ENCODE measurements at places on chromosomes 4 and X.

DNA sequence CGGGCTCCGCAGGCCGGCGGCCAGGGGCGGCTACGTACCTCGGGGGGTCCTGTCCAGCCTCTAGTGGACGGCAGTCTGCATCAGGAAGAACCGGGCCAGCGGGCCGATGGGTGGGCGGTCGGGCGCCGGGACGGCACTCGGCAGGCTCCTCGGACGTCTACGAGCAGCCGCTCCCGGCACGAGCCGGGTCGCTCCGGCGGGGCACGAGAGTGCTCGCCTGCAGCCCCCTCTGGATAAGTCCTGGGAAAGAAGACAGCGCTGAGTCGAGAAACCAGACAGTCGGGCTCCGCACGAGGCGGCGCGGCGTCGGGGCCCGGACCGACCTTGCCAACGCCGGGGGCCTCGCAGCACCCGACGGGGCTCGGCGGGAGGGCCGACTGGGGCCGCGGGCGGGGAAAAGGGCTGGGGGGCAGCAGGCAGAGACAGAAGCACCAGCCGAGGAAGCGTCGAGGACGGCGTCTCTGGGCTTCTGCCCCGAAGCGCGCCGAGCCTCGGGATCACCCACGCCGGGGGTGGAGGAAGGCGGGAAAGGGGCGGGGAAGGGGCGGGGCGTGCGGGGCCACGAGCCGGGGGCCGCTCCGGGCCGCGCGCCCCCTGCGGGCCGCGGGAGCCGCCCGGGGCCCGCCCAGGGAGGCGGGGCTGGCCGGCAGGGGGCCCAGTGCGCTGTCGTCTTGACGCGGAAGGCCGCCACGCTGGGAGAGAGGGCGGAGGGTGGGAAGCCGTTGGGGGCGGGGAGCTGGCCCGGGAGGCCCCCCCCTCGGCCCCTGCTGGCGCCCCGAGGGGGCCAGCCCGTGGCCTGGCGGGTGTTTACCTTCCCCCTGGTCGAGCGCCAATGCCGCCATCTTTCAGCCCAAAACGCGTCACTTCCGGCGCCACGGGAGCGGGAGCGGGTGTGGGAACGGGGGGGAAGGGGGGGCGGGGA lies 1.9 kb downstream of the KLHL15 start:
- DNase-seq = peak; percentile 82

DNA sequence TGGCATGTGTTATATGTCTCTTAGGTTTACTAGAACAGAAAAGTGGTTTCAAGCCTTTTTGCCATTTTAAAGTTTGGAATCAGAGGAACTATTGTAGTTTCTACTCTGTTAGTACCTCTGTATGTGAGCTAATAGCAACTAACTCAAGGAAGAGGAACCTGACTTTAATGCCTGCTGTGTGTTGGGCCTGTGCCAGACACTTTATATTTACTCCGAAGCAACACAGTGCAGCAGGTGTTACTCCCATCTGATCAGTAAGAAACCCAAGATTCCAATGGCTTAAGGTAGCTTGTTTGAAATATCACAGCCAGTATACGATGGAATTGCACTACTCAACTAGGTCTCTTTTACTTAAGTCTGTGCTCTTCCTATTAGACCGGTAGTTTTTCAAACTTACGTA lies 79.2 kb downstream of the USP9X start:
- no peak for DNase-seq

- DNase-seq = no peak
Measured at GRCh38 chrX:10358958-10359357, 202.2 kb downstream of the CLCN4 start.

DNA sequence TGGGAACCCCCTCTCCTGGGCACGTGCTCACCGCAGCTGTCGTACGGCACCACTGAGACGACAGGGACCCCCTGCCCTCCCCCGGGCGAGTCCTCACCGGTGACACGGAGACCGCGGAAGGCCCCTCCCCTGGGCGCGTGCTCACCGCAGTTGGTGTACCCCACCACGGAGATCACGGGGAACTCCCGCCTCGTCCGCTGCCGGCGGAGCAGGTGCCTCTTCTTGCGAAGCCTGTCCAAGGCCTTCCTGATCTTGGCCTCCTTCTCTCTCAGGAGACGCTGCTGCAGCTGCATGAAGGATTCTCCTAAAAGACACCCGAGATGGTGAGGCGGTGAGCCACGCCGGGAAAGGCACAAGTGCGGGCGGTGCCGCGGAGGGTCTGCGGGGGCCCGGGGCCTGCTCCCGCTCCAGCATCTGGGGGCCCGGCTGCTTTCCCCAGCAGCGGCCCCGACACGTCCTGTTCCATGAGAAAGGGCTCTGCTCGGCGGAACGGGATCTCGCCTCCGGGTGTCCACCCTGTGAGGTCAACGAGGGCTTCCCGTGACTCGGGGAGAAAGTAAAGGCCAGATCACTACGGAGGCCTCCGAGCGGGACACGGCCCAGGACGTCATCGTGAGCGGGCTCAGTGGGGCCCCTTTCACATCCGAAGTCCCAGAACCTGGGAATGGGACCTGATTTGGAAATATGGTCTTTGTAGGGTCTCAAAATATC lies 5.8 kb downstream of the GTPBP6 start:
- no peak for DNase-seq

- DNase-seq = no peak
Measured at GRCh38 chr4:3017504-3017903, 54.1 kb downstream of the GRK4 start.

- DNase-seq = no peak
Measured at GRCh38 chrX:11137543-11138139, 26.5 kb downstream of the HCCS start.

- no peak for DNase-seq
Measured at GRCh38 chr4:97670703-97671269, 472.5 kb downstream of the STPG2 start.

GRCh38 chr4:104815665-104816064 lies 321.0 kb upstream of the CXXC4 start:
- no peak for DNase-seq

DNA sequence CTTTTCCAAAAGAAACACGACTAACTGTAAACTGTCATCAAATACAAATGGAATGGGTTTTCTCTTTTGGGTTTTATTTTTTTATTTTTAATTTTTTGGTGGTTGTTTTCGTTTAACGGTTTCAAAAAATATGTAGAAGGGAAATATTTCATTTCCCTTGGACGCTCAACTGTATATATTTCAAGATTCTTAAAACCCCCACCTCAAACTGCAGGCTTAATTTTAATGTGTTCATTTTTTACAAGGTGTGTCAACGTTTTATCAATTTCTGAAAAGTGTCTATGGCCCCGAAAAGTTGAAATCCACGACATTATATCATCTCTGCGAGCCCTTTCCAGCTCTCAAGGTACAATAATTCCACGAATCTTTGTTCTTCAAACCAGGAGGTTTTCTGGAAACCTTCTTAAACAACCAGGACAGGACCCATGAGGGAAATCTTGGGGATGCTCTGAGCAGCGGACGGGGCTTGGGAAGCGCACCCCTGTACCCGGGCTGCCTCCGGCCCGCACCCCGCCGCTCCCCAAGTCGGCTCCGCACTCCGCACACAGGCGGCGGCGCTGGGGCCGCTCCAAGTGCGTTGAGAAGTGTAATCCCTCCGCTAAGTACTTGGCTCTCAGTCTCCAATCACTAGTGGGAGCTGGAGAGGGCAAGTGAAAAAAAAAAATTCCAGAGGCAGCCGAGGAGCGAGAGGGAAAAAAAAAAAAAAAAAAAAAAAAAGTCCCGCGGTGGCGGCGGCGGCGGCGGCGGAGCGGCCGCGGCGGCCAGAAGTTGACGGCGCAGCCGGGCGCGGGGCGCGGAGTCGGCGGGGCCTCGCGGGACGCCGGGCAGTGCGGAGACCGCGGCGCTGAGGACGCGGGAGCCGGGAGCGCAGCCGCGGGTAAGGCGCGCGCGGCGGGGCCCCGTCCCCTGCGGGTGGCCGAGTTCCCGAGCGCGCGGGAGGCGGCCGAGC lies at the start of gene BMPR1B:
BMPR1B (plus strand) TSS at position 764 of the 949 bp plus-strand sequence. CDS start 346,470 bp downstream, outside the sequence.
- DNase-seq = no peak

DNA sequence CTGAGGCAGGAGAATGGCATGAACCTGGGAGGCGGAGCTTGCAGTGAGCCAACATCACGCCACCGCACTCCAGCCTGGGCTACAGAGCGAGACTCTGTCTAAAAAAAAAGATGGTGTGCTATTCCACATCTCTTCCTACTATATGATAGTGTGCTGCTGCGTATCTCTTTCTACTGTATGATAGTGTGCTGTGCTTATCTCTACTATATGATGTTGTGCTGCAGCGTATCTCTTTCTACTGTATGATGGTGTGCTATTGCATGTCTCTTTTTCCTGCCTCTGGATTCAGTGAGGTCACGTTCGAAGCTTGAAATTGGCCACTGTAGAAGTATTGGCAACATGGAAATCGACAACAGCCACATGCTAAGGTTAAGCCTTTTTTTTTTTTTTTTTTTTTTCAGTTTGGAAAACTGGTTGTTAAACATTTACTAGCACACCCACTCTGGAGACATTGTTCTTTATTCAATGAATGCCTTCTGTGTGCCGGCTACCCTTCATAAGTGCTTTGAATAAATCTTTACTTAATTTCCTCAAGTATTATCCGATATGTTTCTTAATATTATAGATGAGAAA lies 31.0 kb downstream of the ARFIP1 start:
- no peak for DNase-seq

DNA sequence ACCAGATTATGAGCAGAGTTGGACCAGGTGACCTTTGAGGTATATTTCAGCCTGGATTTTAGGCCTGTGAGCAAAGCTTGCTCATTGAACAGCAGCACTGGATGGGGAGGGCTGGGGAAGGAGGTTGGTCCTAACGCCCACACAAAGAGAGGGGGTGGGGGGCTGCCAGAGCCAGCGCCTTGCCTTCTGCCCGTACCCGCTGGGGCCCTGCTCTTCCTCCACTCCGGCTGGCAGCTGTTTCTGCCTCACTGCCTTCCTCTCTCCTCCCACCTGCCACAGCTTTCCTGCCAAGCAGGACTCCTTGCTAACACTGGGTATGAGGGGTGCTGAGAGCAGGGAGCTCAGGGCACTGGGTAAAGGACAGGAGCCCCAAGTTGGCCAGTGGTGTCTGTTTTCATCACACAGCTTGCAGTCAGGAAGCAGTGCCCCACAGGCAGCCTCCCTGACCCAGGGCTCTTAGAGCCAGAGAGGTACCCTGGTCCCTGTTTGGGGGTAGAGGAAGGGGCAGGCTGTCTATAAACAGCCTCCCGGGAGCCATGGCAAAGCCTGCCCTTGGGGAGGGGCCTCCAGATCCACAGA lies 6.1 kb downstream of the NALF2 start:
- DNase-seq = no peak

Measured in stimulated activated CD4-positive, alpha-beta T cell treated with anti-CD3 and anti-CD28 coated beads, Interleukin-2, amount 100 ng/mL, for 24 hours (primary cell).